ENCODE measurements at places on chromosomes 5 and 9.

DNA sequence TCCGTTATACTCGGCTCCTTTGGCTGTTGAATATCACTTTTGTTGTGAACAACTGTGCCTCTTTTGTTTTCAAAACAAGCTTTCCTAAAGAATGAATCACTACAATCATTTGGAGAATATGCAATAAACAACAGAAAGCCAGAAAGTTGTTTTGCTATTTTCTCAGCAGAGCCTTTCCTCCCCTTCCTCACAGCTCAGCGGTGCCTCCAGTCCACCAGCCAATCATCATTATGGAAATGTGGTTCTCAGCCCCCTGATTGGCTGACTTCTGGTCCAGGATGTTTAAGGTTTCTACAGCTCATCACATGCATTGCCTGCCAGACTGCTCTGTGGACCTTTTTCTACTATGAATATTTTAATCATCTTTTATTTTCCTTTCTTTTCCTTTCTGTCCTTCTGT, 9.1 kb upstream of the ZNF608 start:
- DNase-seq: no peak

- DNase-seq: peak; percentile 18
Observed at GRCh38 chr5:110752953-110753352, 14.1 kb downstream of the SLC25A46 start.

DNA sequence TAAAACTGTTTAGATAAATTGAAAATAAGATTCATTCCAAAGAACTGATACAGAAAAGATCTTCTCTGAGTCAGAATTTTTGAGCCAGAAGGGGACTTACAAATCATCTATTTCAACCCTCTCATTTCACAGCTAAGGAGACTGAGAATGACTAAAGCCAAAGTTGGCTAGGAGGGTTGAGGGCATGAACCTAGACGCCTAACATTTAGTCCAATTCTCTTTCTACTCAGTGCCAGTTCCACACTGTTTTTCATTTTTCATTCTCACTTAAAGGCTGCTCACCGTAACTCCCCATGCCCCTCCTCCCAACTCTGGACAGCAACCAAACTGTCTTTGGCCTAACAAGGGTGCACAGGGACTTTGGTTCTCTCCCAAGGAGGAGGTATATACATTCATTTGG, 364.0 kb downstream of the NDUFS4 start:
- no peak for DNase-seq

- DNase-seq: no peak
Observed at GRCh38 chr5:2451100-2451499, 300.4 kb downstream of the IRX2 start.

DNA sequence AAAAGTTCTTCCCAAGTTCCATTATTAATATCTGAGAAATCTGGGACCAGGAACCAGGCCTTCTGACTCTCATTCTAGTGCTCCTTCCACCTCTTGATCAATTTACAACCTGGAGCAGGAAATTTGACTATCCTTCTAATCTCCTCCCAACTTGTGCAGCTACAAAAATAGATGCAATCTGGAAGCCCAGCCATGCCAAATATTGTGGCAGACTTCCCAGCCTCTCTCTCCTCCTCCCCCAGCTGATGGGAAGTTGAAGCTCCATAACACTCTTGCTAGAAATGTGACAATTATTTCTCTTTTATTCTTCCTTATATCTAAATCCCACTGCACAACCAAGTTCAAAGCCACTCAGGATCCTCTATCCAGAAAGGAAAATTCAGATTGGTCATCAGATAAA, 252.1 kb downstream of the SEC61B start:
- DNase-seq: no peak

GRCh38 chr9:124659099-124659659, 111.9 kb downstream of the NR6A1 start:
- DNase-seq: peak; percentile 30

- DNase-seq: no peak
Observed at GRCh38 chr5:139982157-139982974, 60.7 kb downstream of the NRG2 start.

DNA sequence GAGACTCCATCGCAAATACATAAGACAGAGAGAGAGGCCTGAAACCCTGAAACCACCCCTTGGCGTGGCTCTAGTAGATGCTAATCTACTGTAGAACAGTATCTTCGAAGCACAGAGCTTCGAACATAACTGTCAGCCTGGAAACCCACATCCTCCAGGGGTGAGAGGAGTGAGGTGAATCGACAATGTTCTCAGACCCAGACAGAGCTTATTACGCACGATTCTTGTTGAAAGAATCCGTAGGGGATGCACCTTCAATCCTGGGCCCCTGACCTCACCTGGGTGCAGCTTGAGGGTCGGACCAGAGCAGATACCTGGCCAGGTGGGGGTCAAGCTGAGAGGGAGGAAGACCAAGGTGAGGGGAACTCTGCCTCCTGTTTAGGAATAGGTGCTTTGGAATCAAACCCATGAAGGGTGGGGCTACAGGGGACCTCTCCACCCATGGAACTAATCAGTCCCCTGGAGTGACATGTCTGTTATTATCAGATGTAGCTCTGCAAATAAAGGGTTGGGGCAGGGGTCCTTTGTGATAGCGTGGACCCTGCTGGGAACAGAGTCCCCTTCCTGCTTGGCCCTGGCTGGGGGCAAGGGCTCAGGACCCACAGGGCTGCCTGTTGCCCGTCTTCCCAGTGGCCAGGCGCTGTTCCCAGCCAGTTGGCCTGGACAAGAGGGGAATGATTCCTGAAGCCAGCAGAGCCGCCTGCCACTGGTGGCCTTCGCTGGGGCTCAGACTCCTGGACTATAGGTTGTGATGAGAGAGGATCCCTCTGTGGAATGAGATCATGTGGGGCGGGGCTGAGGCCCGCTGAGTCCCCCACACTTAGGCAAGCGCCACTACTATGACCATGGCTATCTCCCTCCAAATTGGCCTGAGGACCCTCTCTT, 41.2 kb downstream of the DBH start:
- peak; percentile 73 for DNase-seq

- no peak for DNase-seq
Observed at GRCh38 chr5:36007366-36007765, 16.2 kb upstream of the UGT3A1 start.

GRCh38 chr9:131833906-131834305, 94.0 kb upstream of the RAPGEF1 start:
- no peak for DNase-seq

DNA sequence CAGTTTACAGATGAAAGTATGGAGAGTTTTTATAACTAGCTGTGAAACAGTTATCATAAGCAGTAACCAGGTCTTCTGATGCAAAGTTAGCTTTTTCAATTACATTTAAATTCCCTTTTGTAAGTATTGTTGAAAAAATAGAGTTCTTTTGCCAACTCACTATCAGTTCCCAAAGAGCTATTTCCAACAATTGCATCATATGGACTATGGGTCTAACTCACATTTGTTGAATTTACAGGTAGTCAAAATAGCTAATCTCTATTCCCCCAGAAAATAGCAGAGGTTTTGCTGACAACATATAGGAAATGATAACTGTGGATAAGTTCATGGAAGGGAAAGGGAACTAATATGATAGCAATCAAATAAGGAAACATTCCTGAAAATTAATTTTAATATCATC, 1.4 kb downstream of the SPINK1 start:
- DNase-seq: no peak

DNA sequence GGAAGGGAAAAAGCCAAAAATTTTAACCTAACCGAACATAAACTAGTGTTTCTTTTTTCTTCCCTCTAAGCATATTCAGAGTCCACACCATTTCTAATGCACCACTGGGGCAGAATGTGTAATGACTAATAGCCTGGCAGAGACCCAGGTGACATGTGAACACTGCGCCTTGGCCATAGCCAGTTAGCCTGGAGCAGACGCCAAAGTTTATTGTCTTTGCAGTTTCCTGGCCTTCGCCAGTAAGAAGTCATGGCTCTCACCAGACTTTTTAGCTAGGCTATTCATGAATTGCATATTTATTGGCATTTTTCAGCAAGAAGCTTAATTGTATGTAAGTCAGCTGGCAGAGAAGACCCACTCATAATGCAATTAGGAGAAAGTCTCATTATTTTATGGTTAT, 182.8 kb upstream of the SLC27A6 start:
- DNase-seq: no peak

DNA sequence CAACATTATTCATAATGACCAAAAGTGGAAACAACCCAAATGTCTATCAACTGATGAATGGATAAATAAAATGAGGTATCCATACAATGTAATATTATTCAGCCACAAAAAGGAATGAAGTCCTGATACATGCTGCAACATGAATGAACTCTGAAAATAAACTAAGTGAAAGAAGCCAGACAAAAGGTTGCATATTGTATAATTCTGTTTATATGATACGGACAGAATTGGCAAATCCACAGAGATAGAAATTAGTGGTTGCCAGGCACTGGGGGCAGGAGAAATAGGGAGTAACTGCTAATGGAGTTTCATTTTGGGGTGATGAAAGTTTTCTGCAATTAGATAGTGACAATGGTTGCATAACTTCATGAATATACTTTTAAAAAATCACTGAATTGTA, 47.0 kb downstream of the KIF24 start:
- DNase-seq: no peak

- no peak for DNase-seq
Observed at GRCh38 chr5:80198399-80198798, 57.4 kb downstream of the SERINC5 start.

Data from CD4-positive, alpha-beta T cell treated with Interleukin-12 subunit alpha and Interleukin-12 subunit beta, for 1 hour (primary cell).